Esophagus squamous epithelium (tissue), 5 donors: ENCODE measurements at places on chromosomes 3 and 15.

DNA sequence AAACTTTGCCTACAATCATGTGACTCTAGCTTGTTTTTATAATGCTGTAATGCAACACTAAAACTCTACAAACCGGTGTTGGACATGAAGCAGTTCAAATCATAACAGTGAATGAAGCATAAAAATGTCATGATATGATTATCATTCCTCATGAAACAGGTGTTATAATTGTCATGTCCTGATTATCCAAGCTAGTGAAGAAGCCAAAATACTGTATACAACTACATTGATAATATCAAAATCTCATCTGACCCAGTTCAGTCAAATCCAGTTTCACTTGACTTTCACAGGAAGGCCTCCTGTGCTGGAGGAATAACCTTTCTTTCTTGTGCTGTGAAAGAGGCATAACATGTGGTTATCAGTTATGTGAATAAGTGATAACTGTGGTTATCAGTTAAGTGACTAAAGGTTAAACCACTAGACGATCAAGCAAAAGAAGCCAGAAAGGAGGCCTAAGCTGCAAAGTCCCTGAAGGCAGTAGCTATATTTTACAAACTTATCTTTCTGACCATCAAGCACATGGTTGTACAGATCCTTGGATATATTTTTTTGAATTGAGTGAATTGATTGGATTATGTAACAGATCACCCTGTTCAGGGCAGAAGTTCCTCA lies 296.4 kb downstream of the TUSC7 start:
- DNase-seq: no peak

- no peak for DNase-seq
Measured at GRCh38 chr15:66862940-66863335, 160.9 kb downstream of the SMAD6 start.

DNA sequence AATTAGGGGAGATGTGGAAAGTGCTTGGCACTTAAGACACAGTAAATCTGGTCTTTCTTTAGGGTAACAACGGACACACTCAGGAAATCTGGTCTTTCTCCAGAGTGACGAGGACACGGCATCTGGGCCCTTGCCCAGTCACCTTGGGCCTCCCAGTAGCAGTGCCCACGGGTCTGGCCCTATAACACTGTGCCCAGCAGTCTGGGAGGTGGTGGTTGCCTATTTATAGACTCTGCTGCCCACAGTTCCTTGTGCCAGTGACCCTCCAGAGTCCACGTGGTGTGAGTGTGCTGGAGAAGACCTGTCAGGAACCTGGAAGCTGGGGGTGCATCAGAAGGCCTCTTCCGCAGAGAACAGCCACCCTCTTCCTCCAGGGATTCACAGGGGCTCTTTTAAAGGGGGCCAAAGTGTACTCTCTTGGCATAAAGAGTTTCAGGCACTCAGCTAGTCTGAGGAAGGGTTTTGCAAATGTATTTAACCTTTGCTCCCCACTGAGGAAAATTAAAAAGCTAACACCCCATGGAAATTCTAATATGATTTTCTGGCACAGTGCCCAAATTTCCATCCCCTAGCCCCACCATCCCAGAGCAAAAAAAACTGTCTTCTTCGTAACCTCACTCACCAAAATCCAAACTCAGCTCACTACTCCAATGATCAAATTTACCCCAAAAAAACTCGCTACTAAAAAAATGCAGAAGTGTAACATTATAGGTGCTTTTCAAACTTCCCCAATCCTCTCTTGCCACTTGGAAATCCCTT lies 15.4 kb downstream of the WNT5A start:
- DNase-seq: no peak

DNA sequence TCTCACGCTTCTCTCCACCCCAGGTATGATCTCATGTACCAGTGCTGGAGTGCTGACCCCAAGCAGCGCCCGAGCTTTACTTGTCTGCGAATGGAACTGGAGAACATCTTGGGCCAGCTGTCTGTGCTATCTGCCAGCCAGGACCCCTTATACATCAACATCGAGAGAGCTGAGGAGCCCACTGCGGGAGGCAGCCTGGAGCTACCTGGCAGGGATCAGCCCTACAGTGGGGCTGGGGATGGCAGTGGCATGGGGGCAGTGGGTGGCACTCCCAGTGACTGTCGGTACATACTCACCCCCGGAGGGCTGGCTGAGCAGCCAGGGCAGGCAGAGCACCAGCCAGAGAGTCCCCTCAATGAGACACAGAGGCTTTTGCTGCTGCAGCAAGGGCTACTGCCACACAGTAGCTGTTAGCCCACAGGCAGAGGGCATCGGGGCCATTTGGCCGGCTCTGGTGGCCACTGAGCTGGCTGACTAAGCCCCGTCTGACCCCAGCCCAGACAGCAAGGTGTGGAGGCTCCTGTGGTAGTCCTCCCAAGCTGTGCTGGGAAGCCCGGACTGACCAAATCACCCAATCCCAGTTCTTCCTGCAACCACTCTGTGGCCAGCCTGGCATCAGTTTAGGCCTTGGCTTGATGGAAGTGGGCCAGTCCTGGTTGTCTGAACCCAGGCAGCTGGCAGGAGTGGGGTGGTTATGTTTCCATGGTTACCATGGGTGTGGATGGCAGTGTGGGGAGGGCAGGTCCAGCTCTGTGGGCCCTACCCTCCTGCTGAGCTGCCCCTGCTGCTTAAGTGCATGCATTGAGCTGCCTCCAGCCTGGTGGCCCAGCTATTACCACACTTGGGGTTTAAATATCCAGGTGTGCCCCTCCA lies 19.1 kb downstream of the TYRO3 start:
- DNase-seq: no peak

DNA sequence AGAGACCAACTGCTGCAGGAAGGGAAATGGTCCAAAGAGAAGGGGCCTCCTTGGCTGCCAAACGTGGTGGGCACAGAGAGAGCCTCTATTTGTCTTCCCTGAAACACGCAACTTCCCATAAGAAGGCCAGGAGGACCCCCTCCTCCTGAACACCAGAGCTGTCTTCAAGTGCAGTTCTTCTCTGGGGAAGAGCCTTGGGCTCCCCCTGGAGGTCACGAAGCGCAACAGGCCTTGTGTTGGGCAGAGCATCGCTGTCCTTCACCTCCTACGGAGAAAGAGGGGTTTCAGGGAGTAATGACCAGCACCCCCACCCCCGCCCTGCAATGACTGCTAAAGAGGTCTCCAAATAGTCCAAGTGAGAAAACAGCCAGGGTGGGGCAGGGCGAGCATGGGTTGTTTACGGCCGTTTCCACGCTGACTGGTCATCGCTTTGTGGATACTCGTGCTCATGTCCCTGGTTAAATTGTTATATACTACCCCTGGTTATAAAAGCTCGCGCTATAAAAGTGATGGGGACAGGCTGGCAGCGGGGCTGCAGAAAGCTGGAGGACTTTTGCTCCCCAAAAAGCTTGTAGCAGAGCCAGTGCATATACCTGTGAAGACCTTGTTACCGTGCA lies 397.5 kb upstream of the ATP10A start:
- no peak for DNase-seq

DNA sequence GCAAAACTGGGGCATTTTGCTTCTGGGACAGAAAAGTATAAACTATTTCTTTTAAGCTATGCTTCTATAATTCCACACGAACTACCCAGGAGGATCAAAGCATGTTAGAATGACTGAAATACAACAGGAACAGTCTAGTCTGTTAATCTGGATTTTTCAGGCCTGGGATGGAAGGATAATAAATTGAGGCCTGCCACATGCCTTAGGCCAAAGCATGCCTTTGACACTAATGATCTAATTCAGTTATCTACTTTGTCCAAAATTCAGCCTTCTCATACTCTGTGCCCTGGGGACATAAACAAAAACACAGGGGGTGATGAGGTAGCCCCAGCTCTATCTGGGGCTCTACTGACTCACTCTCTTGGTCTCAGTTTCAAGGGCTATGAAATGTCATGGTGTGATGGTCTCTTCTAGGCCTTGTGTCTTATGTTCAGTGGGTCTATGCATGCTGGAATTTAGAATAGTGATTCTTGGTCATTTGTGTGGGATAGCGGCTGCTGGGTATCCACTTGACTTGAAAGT lies 32.5 kb downstream of the GAP43 start:
- no peak for DNase-seq

DNA sequence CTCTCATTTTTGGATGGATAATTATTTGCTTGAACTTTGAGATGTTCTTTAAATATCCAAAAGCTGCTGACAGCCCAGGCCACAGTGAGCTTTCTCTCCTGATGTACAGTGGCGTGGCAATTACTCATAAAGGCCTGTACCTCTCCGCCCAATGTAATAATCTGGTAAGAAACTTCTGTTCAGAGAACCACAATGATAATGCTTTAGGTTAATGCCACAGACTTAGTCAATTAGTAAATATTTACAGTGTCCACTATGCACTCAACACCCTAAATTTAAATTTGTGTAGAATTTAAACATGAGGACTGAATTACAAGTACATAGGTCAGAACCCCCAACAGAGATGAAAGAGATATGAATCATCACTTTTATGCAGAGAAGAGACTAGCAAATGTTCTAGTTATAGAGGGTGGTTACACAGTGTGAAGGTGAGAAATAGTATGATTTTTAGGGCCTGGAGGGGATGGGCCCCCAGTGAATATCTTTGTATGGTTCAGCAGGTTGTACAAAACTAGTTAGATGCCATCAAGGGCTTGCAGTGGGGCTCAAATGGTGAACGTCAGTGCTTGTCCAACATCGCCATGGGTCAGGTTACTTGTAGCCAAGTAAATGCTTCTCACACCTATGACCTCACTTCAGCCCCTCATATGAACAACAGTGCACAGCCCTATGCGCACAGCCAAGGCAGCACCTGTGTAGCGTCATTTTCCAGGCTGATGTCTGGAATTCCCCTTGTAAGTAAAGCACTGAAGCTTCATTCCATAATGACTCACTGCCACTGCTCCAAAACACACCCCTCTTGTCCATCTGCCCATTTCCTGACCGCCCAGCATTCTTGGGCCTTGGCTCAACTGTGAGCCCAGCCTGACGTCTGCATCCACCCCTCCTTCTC lies 13.3 kb downstream of the ABHD2 start:
- no peak for DNase-seq

DNA sequence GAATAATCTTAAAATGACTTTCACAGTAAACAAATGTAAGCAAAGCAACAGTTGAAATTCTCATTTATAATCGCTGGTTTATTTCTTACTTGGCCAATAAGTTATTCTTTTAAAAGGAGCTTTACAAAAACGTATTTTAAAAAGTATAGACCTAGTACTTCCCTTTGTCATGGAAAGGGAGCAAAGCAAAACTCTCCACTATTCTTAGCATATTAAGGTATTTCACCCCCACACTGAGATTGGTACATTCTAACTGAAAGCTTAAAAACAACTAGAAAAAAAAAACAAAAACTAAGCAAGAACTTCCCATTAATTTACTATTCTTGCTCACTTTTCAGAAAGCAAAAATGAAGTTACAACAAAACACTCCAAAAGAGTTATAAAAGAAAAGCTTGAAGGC lies 1.5 kb downstream of the ATG3 start:
- DNase-seq: no peak

- DNase-seq: no peak
Measured at GRCh38 chr15:57370929-57371328, 5.4 kb upstream of the CGNL1 start.

DNA sequence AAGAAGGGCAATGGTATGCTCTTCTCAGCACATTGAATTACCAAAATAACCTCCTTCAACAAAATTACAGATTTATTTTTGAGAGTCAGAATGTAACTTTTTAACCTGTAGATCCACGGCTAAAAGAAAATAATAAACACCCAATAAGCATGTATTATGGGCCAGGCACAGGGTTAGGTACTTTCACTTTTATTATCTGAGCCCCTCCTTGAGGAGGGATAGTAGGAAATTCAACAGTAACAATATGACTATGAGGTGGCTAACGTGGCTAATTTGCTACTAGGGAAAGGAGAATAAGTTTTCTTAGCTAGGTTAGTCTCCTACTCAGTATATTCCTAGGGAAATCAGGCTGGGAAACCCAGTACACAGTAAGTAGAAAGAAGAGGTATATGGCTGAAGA lies 306.9 kb downstream of the GAP43 start:
- DNase-seq: no peak

GRCh38 chr3:149581248-149581647 lies 76.6 kb downstream of the WWTR1 start:
- DNase-seq: no peak

- no peak for DNase-seq
Measured at GRCh38 chr3:66000506-66000905, 38.2 kb downstream of the MAGI1 start.

GRCh38 chr3:71652781-71653413 lies 69.4 kb upstream of the FOXP1 start:
- DNase-seq: no peak

DNA sequence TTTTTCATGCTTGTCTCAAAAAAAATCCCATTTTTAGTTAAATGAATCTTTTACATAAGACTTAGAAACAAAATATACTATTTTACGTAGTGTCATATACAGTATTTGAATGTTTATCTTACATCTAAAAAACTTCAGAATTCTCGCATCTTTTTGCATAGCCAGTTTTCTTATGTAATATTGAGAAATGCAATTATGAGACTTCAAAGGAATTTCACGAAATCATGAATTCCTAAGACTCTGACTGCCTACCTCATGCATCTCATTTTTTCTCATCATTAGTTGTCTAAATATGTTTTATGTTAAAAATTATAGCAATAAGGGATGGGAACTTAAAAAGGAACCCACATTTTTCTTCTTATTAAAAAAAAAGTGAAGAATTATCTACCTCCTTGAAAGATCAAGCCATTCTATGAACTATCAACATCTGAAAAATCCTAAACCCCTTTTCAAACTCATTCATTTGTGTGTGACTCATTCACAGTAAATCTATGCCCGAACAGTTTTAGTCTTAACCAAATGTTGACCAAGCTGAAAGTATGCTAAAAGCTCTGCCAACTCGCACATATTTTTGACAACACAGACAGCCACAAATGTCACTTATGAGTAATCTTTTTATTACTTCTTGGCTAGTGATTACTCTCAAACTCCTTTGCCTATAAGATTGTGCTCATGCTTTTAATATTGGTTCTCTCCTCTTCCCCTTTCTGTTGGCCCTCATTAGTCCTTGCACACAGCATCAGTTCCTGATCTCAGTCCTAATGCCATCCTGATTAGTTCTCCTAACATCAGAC lies 115.9 kb downstream of the DCLK3 start:
- DNase-seq: no peak

- DNase-seq: no peak
Measured at GRCh38 chr3:11915621-11916424, 69.1 kb upstream of the TAMM41 start.

DNA sequence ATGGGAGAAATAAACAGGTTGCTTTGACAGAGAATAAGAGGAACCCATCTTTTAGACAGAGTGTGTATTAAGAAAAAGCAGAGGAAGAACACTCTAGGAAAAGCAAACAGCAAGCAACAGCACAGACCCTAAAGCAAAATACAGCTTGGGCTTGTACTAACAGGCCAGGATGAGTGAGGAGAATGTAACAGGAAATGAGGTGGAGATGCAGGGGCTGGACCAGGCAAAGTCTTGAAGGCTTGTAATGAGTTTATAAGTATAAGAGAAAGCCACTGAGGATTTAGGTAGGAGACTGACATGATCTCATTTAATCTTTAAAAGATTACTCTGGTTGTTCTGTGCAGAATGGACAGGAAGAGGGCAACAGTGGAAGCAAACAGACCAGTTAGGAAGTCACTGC lies 4.9 kb downstream of the UBR1 start:
- DNase-seq: no peak

GRCh38 chr3:174440253-174440701 lies 418.9 kb upstream of the NAALADL2 start:
- DNase-seq: no peak
